Effector memory CD4-positive, alpha-beta T cell (primary cell): ENCODE measurements at places on chromosomes 7 and 10.

GRCh38 chr7:4265676-4266075, 416.4 kb upstream of the FOXK1 start:
- no peaks in the 10 kb centered on the region for H3K27me3 ChIP-seq
- H3K4me3 ChIP-seq: no peak overlapping the region
- no peaks in the 10 kb centered on the region for H3K36me3 ChIP-seq
- DNase-seq: no peak
- no peaks in the 10 kb centered on the region for H3K4me1 ChIP-seq

DNA sequence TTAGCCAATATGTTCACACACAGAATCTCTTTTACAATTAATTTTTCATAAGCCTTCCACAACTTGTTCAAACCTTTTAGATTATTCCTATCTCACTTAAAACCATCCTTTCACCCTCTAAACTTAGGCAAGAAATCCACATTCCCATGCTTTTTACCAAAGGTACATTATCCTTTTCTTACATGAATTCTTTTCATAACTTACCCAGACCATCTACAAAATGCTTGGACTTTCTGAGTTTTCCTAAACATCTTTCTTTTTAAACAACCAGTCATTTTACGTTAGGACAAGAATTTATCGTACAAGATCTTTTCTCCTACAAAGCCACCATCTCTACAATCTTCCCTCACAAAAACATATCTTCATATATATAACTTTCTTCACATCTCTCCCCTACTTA, 18.8 kb upstream of the GARS1 start:
- H3K4me3 ChIP-seq: no peak overlapping the region
- no peaks in the 10 kb centered on the region for H3K27me3 ChIP-seq
- peaks cover 20% of the 10 kb centered on the region for H3K36me3 ChIP-seq

- no peak for DNase-seq
- no peak overlapping the region for H3K4me3 ChIP-seq
- no peaks in the 10 kb centered on the region for H3K27me3 ChIP-seq
- peaks cover 3% of the 10 kb centered on the region for H3K4me1 ChIP-seq
- no peak overlapping the region for H3K27ac ChIP-seq
These were observed 5.7 kb downstream of the ELN start for GRCh38 chr7:74033372-74034311.

GRCh38 chr10:97701438-97702069, 12.0 kb upstream of the MARVELD1 start:
- no peak overlapping the region for H3K27ac ChIP-seq
- H3K36me3 ChIP-seq: no peaks in the 10 kb centered on the region
- no peaks in the 10 kb centered on the region for H3K27me3 ChIP-seq
- peak; percentile 17 for DNase-seq

DNA sequence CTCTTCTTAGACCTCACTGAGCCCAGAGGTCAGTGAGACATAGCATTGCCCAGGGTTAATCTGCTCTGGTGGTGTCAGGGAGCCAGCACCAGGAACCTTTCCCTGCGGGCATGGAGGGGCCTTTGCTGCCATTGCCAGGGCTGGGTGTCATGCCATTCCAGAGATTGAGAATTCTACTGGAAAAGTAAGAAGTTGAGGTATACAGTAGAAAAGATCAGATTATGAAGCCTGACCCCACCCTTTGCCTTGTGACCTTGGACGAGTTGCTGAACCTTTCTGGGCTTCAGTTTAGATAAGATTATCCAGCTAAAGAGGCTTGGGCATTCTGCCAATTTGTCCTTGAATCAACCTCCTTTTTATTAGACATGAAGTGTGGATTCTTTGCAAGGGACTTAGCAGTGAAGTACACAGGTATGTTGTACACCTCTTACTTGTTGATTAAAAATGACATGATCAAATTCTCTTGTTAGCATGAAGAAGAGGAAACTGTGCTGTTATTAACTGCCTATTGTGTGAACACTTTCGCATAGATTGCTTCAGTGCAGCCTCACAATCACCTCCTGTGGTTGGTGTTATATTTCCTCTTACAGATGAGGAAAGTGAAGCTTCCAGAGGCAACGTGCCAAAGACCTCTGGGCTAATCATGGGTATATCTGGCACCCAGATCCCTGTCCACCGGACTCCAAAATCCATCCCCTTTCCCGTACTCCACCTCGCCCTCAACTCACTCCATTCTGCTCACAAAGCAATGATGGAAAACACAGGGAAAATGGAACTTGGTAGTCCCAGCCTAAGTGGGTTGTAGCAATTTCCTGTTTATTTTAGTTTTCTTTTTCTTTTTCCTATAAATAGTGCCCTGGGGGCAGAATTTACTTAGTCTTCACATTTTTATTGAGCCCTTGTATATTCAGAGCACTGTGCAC, 151.3 kb downstream of the CAMK1D start:
- no peak for DNase-seq
- no peak overlapping the region for H3K4me3 ChIP-seq
- no peaks in the 10 kb centered on the region for H3K27me3 ChIP-seq

- DNase-seq: no peak
- H3K36me3 ChIP-seq: no peaks in the 10 kb centered on the region
- H3K4me3 ChIP-seq: no peak overlapping the region
- H3K27ac ChIP-seq: no peak overlapping the region
These were observed 30.4 kb upstream of the TARP start for GRCh38 chr7:38303866-38304265.

GRCh38 chr7:152354061-152354460, 81.7 kb downstream of the KMT2C start:
- H3K27me3 ChIP-seq: no peaks in the 10 kb centered on the region
- H3K36me3 ChIP-seq: peaks cover 15% of the 10 kb centered on the region
- H3K4me3 ChIP-seq: no peak overlapping the region

- peaks cover 19% of the 10 kb centered on the region for H3K4me1 ChIP-seq
- peak overlapping the region; percentile 94 for H3K4me3 ChIP-seq
- DNase-seq: peak; percentile 9
- no peaks in the 10 kb centered on the region for H3K36me3 ChIP-seq
These were observed 737 bp downstream of the ZMIZ1 start for GRCh38 chr10:79069325-79070080.

GRCh38 chr7:70093205-70093904, 495.1 kb downstream of the AUTS2 start:
- no peak overlapping the region for H3K27ac ChIP-seq
- H3K36me3 ChIP-seq: no peaks in the 10 kb centered on the region
- H3K4me3 ChIP-seq: no peak overlapping the region
- no peaks in the 10 kb centered on the region for H3K27me3 ChIP-seq

DNA sequence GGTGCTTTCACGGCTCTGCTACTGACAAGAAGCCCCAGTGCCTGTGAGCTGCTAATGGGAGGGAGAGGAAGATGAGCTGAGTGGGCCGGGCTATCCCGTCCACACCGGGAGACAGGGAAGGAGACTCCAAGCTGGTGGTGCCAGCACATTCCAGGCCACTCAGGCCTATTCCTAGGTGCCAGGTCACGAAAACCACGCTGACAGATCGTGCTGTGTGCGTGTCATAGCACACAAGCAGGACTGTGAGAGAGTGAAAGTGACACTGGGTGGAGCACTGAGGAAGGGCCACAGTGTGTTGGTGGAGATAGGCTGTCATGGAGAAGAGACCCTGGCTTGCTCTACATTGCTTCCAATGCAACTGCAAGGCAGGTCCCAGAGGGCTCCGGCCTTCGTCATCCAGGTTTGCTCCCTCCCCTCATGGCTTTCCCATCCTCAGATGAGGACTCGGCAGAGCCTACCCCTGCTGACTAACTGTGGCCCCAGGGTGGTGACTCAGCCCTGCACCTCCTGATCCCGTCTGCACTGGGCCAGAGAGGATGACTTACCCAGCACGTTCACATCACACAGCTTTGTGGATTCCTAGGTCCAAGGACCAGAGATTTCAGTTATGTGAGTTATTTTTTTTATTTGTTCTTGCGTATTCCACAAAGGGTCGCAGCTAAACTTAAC, 167.3 kb downstream of the EGFR start:
- DNase-seq: no peak
- H3K36me3 ChIP-seq: no peaks in the 10 kb centered on the region
- no peak overlapping the region for H3K27ac ChIP-seq
- no peaks in the 10 kb centered on the region for H3K4me1 ChIP-seq
- H3K4me3 ChIP-seq: no peak overlapping the region
- H3K27me3 ChIP-seq: no peaks in the 10 kb centered on the region

DNA sequence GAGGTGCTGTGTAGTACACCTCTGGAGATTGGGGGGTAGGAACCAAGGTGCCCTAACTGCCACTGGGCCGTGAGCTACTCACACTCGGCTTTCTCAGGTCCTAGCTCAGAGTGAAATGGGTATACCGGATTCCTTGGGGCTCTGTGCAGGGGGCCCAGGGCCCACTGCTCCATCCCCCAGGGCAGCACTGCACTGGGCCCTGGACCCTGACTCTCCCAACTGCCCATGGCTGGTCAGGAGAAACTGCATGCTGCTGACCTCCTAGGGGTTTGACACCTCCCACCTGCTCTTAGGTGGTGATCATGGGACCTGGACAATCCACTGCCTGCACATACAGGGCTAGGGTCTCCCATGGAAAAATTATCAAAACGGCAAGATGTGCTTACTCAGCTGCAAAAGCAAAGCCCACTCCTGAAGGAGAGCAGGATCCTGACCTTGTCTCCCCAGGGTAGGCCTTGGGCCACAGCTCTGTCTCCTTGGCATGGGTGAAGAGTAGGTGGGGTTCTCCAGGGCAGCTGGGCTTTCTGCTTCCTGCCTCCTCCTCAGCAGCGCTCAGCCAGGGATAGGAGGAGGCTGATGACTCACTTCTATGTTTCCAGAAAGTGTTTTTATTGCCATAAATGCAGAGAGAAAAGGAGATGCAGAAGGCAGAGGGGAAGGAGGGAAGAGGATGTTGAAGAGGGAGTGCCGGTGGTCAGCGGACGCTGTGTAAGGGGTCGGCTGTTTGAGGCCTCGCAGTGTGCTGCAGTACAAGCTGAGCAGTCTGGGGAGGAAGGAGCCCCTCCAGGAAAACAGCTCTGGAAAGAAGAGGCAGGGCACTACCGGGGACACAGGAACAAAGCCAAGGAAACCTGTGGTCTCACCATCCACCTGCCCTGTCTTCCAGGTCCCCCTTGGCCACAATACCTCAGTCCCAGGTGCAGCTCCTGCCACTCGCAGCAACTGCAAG, 107.8 kb downstream of the ARHGAP22 start:
- no peaks in the 10 kb centered on the region for H3K36me3 ChIP-seq
- H3K27me3 ChIP-seq: peaks cover 3% of the 10 kb centered on the region
- no peaks in the 10 kb centered on the region for H3K4me1 ChIP-seq
- H3K4me3 ChIP-seq: no peak overlapping the region

- H3K4me3 ChIP-seq: no peak overlapping the region
- H3K4me1 ChIP-seq: no peaks in the 10 kb centered on the region
- H3K27ac ChIP-seq: no peak overlapping the region
These were observed 24.8 kb upstream of the UNC5B start for GRCh38 chr10:71187600-71187999.

DNA sequence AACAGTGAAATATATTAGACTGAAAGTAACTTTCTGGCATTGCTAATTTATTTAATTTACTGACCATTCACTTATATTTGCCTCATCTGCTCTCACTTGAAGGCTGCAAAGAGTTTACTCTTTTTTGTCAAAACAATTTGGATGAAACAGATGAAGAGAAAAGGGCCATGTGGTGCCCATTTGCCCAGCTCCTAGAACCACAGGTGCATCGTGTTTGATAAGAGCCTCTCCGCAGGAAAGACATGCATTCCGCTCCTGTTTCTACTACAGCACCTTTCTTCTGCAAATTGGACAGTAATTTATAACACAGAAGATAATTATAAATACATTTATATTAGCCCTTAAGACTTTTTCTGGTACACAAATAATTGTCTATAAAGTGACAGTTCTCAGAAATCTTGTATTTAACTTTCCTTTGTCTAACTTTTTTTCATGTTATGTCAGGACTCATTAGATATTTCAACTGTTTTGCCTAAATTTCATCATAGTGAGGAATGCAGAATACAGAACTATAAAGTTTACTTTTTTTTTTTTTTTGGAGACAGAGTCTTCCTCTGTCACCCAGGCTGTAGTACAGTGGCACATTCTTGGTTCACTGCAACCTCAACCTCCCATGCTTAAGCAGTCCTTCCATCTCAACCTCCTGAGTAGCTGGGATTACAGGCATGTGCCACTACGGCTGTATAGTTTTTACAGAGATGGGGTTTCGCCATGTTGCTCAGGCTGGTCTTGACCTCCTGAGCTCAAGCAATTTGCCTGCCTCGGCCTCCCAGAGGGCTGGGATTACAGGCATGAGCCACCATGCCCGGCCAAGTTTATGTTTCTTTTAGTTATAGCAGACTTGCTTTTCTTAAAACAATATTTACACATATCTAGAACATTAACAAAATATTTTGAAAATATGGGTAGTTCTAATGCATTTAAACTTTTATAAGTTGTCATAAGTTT, 869 bp downstream of the LAMB4 start:
- H3K4me3 ChIP-seq: no peak overlapping the region
- no peak for DNase-seq
- no peaks in the 10 kb centered on the region for H3K27me3 ChIP-seq
- no peaks in the 10 kb centered on the region for H3K36me3 ChIP-seq
- H3K4me1 ChIP-seq: no peaks in the 10 kb centered on the region
- H3K27ac ChIP-seq: no peak overlapping the region

- H3K36me3 ChIP-seq: no peaks in the 10 kb centered on the region
- H3K27me3 ChIP-seq: no peaks in the 10 kb centered on the region
- H3K4me3 ChIP-seq: no peak overlapping the region
- no peak for DNase-seq
- no peaks in the 10 kb centered on the region for H3K4me1 ChIP-seq
These were observed 88.1 kb downstream of the SEMA3C start for GRCh38 chr7:80830584-80831285.

- peak overlapping the region; percentile 24 for H3K27ac ChIP-seq
- no peak overlapping the region for H3K4me3 ChIP-seq
- peaks cover 6% of the 10 kb centered on the region for H3K4me1 ChIP-seq
These were observed 22.2 kb downstream of the SFMBT2 start for GRCh38 chr10:7388602-7389001.

DNA sequence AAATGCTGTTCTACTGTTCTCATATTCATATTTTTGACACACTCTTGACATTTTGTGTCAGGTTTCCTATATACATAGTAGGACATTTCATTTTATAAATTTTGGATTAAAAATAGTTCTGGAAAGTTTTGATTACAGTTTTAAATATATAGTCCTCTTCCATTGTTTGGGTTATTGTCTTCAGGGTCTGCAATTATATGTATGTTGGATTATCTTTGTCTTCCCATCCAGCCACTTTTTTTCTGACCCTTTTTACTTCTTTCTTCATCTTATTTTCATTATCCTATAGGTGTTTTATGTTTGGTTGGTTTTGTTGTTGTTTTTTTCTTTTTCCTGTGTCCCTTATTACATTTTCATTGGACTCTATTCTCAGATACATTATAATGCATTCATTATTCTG, 71.1 kb upstream of the CCDC6 start:
- H3K27me3 ChIP-seq: no peaks in the 10 kb centered on the region
- H3K27ac ChIP-seq: no peak overlapping the region
- no peak overlapping the region for H3K4me3 ChIP-seq
- H3K36me3 ChIP-seq: no peaks in the 10 kb centered on the region
- no peaks in the 10 kb centered on the region for H3K4me1 ChIP-seq
- DNase-seq: no peak

GRCh38 chr10:22158426-22158825, 59.4 kb downstream of the EBLN1 start:
- no peak overlapping the region for H3K27ac ChIP-seq
- no peaks in the 10 kb centered on the region for H3K36me3 ChIP-seq
- no peak for DNase-seq
- H3K4me3 ChIP-seq: no peak overlapping the region
- H3K4me1 ChIP-seq: no peaks in the 10 kb centered on the region

- no peak overlapping the region for H3K27ac ChIP-seq
- peaks cover 18% of the 10 kb centered on the region for H3K36me3 ChIP-seq
- DNase-seq: no peak
- no peak overlapping the region for H3K4me3 ChIP-seq
- H3K4me1 ChIP-seq: peaks cover 17% of the 10 kb centered on the region
These were observed 6.6 kb downstream of the PDIA4 start for GRCh38 chr7:149021725-149022062.
